ENCODE measurements at places on chromosomes 7 and 10.

DNA sequence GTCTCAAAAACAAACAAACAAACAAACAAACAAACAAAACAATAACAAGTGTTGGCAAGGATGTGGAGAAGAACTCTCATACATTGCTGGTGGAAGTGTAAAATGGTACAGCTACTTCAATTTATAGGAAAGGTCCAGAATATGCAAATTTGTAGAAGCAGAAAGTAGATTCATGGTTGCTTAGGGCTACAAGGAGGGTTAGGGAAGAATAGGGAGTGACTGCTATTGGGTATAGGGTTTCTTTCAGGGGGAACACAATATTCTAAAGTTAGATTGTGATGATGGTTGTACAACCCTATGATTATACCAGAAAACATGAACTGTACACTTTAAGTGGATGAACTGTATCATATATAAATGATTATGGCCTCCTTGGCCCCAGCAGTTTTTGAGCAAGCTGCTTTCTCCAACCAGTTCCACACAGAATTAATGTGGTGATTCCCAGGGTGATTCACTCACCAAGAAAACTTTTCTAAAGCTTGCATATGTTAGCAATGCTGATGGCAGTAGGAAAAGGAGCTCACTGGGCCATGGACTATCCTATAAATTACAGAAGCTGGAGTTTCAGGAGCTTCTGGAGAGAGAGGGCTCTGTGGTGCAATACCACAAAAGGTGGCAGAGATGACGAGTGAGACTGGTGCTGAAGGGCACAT, 52.8 kb upstream of the KCNIP2 start:
- DNase-seq: no peak

GRCh38 chr7:46784732-46785131, 797.2 kb downstream of the TNS3 start:
- DNase-seq: no peak

GRCh38 chr7:142908290-142908689, 22.7 kb upstream of the TRPV6 start:
- no peak for DNase-seq

- no peak for DNase-seq
Measured at GRCh38 chr7:79199961-79200360, 253.5 kb downstream of the MAGI2 start.

DNA sequence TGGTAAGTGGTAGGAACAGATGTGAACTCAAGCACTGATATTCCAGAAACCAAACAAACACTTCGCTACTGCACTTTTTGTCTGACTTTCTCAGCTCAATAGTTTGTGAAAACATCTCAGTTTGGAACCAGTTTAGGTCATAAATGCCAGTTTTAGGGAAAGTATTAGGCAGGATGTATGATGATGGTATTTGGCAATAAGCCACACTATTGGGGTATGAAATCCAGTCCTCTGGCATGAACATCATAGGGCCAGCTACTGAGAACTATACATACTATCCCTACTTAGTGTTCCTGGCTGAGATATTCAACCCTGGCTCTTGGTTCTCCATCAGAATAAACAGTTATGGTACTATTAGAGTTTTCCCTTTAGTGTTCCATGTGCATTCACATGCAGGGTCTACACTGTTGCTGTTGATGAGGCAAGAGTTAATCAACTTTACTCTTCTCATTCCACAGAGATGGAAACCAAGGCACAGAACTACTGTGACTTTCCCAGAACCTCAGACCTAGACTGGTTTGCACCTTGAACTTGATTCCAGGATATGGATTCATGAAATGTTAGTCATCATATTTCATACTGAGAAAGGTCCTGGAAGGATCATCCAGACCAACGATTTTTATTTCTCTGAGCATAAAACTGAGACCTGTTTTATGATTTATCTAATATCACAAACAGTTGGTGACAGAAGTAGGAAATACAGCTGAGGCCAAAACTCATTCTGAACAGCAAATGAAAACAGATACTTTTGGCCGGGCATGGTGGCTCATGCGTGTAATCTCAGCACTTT, 20.0 kb upstream of the IFIT2 start:
- DNase-seq: no peak

- no peak for DNase-seq
Measured at GRCh38 chr7:149475121-149476045, 14.5 kb upstream of the ZNF777 start.

DNA sequence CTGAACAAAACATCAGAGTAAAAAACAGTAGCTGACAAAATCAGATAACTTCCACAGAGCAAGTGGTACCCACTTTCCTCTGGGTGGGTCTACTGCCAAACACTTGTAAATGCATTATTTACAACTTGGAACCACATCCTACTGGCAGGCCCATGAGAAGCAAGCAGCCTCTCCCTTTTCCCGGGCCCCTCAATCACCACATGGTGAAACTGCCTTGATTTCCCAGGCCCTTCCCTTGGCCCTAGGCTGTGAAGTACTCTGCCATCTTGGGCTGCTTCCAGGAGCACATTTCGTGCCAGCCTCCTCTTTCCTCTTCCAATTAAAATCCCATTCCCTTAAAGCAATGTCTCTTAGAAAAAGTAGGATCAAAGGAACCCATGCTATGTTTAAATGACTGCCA, 71.4 kb downstream of the CUZD1 start:
- no peak for DNase-seq

- DNase-seq: no peak
Measured at GRCh38 chr7:105690325-105690945, 109.1 kb upstream of the EFCAB10 start.

GRCh38 chr7:96118449-96119001, 203.4 kb downstream of the SLC25A13 start:
- DNase-seq: no peak

GRCh38 chr10:48209241-48209640, 65.3 kb downstream of the FRMPD2 start:
- DNase-seq: no peak

GRCh38 chr10:5963071-5963470, 14.3 kb downstream of the IL15RA start:
- DNase-seq: no peak

Measured in T-helper 17 cell (primary cell).